ENCODE measurements at places on chromosomes 4 and X. TPM values are rescaled to one million over a fixed set of nuclear protein-coding genes. Genes with fewer than 3 reads are reported as not detected.

The HEPH gene
- total RNA-seq, result 0.50 TPM

The CFAP47 gene
- not detected for total RNA-seq

The KDM6A gene
- total RNA-seq, result 14.4 TPM

The DIAPH2 gene
- 14.3 TPM for total RNA-seq

The ARSJ gene
- 80.9 TPM for total RNA-seq

The FOXP3 gene
- total RNA-seq, result 0.28 TPM

The ADH5 gene
- 135 TPM for total RNA-seq

The NOX1 gene
- total RNA-seq, result not detected

The RASGEF1B gene
- 2.5 TPM for total RNA-seq

The P2RY10 gene
- total RNA-seq, result not detected

DNA sequence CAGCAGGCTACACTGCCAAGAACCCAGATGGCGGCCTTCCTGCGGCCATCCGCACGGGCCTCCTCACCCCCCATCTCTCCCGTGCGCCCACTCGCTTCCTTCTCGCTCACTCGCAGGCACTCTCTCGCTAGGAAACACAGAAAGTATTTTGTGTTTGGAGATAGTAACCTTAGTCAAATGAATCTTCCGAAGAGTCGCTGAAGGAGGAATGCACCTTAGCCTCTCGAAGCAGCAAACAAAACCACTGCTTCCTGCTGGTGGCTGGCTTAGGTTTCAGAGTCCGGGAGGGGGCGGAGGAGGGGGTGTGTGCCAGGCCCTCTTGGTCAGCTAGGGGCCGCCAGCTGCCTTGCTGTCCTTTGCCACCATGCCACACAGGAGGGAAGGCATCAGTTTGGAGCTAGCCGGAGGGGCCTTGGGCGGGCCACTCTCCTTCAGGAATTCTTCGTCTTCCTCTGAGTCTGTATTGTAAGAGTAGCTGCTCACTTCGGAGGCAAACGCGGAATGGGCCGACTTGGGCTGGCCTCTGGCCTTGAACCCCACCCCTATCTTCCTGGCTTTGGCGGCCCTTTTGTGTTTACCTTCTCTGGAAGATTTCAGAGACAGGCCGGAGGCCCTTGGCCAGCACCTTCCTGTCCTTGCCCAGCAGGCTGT, 73.2 kb upstream of the UCP1 start:
- no peaks in the 10 kb centered on the region for H3K27me3 ChIP-seq
- H3K4me1 ChIP-seq, result peaks cover 3% of the 10 kb centered on the region
- DNase-seq, result no peak
- H3K27ac ChIP-seq, result no peak overlapping the region

DNA sequence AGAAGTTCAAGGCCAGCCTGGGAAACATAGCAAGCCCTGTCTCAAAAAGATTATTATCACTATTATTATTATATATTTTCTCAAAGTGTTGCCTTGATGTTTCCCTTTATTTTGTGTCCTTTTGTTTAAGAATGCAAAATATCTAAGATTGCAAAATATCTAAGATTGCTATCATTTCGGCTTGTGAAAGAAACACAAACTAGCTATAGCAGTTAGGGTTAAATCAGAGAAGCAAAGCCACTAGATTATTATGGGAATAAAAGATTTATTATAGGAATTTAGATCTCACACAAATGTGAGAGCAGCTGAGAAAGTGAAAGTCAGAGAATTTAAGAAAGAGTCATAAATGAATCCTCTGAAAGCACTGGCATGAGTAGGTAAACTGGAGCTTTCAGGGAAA, 18.0 kb upstream of the TMEM184C start:
- H3K27ac ChIP-seq, result no peak overlapping the region
- no peak overlapping the region for H3K4me3 ChIP-seq
- H3K4me1 ChIP-seq, result peaks cover 28% of the 10 kb centered on the region
- H3K27me3 ChIP-seq, result no peaks in the 10 kb centered on the region

DNA sequence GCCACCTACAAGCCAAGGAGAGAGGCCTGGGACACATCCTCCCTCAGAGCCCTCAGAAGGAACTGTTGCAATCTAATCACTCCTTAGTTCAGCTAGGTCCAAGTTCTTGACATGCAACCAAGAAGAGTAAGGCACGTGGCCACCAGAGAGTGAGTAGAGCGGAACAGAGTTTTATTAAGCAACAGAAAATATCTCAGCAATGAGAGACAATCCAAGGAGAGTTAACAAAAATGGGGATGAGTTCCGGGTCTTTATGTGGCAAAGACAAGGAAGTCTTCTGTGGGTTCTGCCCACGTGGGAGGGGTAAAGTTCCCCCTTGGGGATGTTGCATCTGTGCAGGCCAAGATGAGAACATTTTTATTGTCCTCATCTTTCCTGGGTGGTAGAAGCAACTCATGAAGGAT, 38.5 kb upstream of the PROM1 start:
- H3K4me1 ChIP-seq, result peaks cover 8% of the 10 kb centered on the region
- no peak overlapping the region for H3K4me3 ChIP-seq
- H3K27me3 ChIP-seq, result peaks cover 26% of the 10 kb centered on the region
- H3K27ac ChIP-seq, result no peak overlapping the region
- no peaks in the 10 kb centered on the region for H3K36me3 ChIP-seq

DNA sequence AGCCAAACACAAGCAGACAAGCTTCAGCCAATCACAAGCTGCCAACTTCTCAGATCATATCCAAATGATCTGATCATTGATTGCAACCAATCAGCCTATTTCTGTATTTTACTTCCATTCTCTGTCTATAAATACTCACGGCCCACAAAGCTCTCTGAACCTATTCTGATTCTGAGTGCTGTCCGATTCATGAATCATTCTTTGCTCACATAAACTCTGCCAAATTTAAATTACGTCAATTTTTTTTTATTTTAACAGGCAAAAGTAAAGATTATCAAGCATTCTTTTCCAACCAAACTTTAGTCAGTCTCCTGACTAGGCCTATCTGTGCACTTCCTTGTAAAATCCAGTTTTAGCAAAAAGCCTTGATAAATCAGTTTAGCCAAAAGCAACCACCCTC, 1.8 kb upstream of the TCEANC start:
- no peak for DNase-seq
- no peaks in the 10 kb centered on the region for H3K27me3 ChIP-seq
- peak overlapping the region; percentile 39 for H3K27ac ChIP-seq

GRCh38 chr4:54659313-54659712, 1.6 kb downstream of the KIT start:
- H3K27ac ChIP-seq, result no peak overlapping the region
- H3K27me3 ChIP-seq, result no peaks in the 10 kb centered on the region
- no peaks in the 10 kb centered on the region for H3K36me3 ChIP-seq
- peaks cover 46% of the 10 kb centered on the region for H3K4me1 ChIP-seq

- no peak overlapping the region for H3K4me3 ChIP-seq
- no peak overlapping the region for H3K27ac ChIP-seq
- no peaks in the 10 kb centered on the region for H3K27me3 ChIP-seq
- H3K36me3 ChIP-seq, result no peaks in the 10 kb centered on the region
- no peak for DNase-seq
- peaks cover 28% of the 10 kb centered on the region for H3K4me1 ChIP-seq
Measured at GRCh38 chr4:38560768-38561558, 103.0 kb upstream of the KLF3 start.

DNA sequence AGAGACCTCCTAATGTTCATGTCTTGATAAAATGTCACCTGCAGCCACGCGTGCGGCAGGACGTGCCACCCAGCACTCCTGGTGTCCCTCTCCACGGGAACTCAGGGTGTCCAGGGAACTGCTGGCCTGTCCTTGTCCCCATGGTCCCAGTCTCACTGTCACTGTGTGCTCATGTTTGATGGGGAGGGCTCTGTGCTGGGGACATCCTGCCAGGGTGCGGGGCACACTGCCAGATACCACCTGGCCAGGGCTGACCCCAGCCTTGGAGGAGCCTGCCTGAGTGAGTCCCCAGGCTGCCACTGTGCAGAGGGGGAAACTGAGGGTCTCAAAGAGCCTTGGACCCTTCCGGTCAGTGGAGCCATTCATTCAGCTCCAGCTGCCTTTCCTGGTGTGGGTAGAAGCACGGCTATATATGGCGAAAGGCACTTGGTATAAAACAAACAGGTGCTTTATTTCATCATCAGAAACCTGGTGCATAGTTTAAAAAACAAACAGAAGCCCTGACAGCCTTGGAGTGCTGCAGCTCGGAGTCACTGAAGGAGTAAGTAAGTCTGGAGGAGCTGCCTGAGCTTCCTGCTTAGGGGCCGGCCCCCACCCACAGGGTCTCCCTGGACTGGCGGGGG, 33.0 kb downstream of the NOP14 start:
- peak; percentile 49 for DNase-seq
- H3K4me3 ChIP-seq, result no peak overlapping the region
- peaks cover 21% of the 10 kb centered on the region for H3K36me3 ChIP-seq

GRCh38 chrX:15864629-15865028, 10.0 kb upstream of the AP1S2 start:
- no peak overlapping the region for H3K27ac ChIP-seq
- no peaks in the 10 kb centered on the region for H3K4me1 ChIP-seq
- DNase-seq, result no peak

- H3K27ac ChIP-seq, result no peak overlapping the region
- H3K27me3 ChIP-seq, result peaks cover 9% of the 10 kb centered on the region
Measured at GRCh38 chr4:153890761-153891160, 101.9 kb upstream of the SFRP2 start.

GRCh38 chr4:17166954-17167353, 268.5 kb upstream of the LDB2 start:
- H3K27me3 ChIP-seq, result no peaks in the 10 kb centered on the region
- H3K4me3 ChIP-seq, result no peak overlapping the region
- no peak for DNase-seq
- peaks cover 63% of the 10 kb centered on the region for H3K4me1 ChIP-seq
- H3K36me3 ChIP-seq, result no peaks in the 10 kb centered on the region

Measured in chondrocyte (in vitro differentiated cells).